ENCODE measurements at places on chromosomes 5 and 9. TPM values are rescaled to one million over a fixed set of nuclear protein-coding genes. Genes with fewer than 3 reads are reported as not detected.

DNA sequence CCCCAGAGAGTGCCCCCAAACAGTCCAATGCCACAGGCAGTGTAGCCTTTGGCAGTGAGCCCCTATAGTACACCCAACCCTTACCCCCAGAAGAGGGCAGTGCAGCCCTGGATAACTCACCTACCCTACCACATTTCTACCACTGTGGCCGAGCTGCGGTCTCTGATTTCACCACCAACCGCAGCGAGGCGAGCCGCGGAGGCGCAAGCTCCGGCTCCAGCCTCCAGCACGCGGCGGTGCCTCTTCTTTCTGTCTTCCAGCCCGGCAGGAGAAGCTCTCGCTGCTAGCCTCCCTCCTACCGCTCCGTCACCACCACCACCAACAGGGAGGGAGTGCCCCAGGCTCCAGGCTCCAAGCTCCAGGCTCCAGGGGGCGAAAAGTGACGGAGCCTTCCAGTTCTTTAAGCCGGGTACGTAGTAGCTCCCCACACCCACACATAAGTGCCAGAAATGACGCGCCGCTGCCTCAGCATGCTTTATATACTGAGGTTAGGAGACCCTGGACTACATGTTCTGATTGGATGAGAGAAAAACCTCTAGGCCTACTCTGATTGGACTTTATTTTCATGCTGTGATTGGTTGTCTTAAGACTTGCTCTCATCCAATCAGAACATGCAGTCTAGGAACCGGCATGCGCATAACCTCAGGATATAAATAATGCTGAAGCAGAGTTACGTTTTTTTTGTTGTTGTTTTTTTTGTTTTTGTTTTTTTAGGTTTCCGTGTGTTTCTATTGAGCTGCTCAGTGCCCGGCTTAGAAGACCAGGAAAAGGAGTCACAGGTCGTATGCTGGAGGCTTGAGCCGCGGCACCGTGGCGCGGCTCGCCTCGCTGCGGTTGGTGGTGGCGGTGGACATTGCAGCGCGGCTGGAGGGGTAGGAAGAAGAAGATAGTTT is at the start of gene PCAT7:
Gene PCAT7 (plus strand): TSS at position 645 of the 893 bp plus-strand sequence.
- H3K36me3 ChIP-seq: no peaks in the 10 kb centered on the region
- no peak for DNase-seq
- no peaks in the 10 kb centered on the region for H3K4me1 ChIP-seq
- no peak within 1 kb of the TSS for H3K27ac ChIP-seq
- no peaks in the 10 kb centered on the region for H3K27me3 ChIP-seq
- H3K4me3 ChIP-seq: no peak within 1 kb of the TSS

GRCh38 chr9:3900673-3901318 is 375.0 kb upstream of the RFX3 start:
- H3K27me3 ChIP-seq: no peaks in the 10 kb centered on the region
- no peak overlapping the region for H3K27ac ChIP-seq
- H3K36me3 ChIP-seq: no peaks in the 10 kb centered on the region
- no peak overlapping the region for H3K4me3 ChIP-seq
- no peak for DNase-seq

The GRM6 gene
- polyA plus RNA-seq: not detected

GRCh38 chr9:20683351-20684034 is 566 bp upstream of the FOCAD start:
- peaks cover 25% of the 10 kb centered on the region for H3K4me1 ChIP-seq
- H3K27me3 ChIP-seq: no peaks in the 10 kb centered on the region
- H3K27ac ChIP-seq: peak overlapping the region; percentile 61
- H3K4me3 ChIP-seq: peak overlapping the region; percentile 57
- no peak for DNase-seq

- H3K4me3 ChIP-seq: no peak overlapping the region
- H3K27me3 ChIP-seq: no peaks in the 10 kb centered on the region
- H3K36me3 ChIP-seq: no peaks in the 10 kb centered on the region
- H3K4me1 ChIP-seq: no peaks in the 10 kb centered on the region
- DNase-seq: no peak
- no peak overlapping the region for H3K27ac ChIP-seq
These were observed 18.9 kb upstream of the NPR3 start for GRCh38 chr5:32692036-32692746.

The SLC2A6 gene
- polyA plus RNA-seq: 28.3 TPM

- no peak overlapping the region for H3K27ac ChIP-seq
- DNase-seq: no peak
- H3K27me3 ChIP-seq: no peaks in the 10 kb centered on the region
- no peak overlapping the region for H3K4me3 ChIP-seq
- peaks cover 13% of the 10 kb centered on the region for H3K4me1 ChIP-seq
These were observed 71.1 kb downstream of the LPAR1 start for GRCh38 chr9:110967196-110967595.

DNA sequence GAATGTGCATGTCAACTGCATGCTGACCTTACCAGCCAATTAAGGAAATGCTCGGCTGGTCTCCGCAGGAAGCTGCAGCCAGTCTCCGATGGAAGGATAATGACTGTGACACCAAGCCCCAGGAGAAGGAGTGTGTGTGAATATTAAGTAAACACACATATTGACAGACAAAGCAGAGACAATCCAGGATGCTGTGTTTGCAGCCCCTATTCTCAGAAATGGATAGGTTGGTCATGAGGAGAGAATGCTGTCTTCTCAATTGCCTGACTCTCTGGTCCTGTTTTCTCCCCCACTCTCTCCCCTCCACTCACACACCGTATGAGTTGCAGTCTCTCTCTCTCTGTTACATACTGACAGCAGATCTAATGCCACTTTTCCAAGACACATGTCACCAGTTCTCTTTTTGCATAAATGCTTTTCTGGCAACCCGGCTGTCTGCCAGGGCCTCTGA is 85.7 kb downstream of the EPB41L4A start:
- H3K27me3 ChIP-seq: no peaks in the 10 kb centered on the region
- no peak for DNase-seq
- no peaks in the 10 kb centered on the region for H3K4me1 ChIP-seq
- no peaks in the 10 kb centered on the region for H3K36me3 ChIP-seq

DNA sequence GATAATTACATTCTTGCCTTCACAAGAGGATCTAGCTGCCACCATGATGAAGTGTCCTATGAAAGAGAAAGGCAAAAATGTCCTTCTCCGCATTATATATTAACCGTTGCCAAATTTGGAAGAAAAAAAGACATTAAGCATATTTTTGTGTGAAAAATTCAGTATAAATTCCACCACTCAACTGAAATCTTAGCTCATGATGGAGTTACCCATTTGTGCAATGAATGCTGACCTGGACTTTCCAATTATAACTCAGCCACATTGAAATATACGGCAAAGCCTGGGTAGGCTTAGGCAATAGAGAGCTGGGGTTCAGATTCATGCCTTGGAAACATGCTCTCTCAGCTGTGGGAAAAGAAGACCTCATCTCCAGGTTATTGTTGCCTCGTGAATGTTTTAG is 71.3 kb upstream of the VCAN start:
- no peaks in the 10 kb centered on the region for H3K4me1 ChIP-seq
- H3K27ac ChIP-seq: no peak overlapping the region
- H3K36me3 ChIP-seq: no peaks in the 10 kb centered on the region
- no peak for DNase-seq

The LCP2 gene
- polyA plus RNA-seq: not detected

DNA sequence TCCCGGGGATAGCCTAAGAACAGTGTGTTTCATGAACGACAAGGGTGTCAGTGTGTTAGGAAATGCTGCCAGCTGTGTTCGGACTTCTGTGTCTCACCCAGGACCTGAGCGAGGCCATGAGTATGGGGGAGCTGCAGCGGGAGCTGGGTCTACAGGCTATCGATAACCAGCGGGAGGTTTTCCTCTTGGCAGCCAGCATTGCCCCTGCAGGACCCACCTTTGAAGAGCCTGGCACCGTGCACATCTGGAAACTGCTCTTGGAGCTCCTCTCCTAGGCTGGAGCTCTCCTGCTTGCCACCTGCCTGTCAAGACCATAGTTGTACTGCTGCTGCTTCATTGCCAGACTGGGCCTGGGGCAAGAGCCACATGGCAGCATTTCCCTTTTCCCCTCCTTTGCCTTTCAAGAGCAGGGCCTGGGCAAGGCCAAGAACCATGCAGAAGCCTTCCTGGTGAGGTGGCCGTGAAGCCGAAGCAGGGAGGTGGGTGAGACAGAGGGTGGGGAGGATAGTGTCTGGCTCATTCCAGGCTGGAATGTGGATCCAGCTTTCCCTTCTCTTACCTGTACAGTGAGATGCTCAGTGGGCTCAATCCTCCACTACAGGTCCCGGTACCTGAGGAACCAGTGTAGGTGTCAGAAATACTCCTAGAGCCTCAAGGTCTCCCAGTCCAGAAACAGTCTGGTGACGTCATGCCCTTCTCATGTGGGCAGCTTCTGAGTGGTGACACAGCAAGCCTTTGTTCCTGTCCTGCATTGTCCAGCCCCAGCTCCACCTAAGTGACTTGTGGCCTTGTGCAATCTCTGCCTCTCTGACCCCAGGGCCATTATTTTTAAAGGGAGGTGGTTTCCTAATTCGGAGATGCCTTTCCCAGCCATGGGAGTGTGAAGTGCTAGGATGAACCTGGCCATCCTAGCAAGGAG is 6.6 kb downstream of the ARL10 start:
- H3K27ac ChIP-seq: no peak overlapping the region
- peaks cover 6% of the 10 kb centered on the region for H3K36me3 ChIP-seq
- no peaks in the 10 kb centered on the region for H3K4me1 ChIP-seq
- no peak for DNase-seq
- no peaks in the 10 kb centered on the region for H3K27me3 ChIP-seq

The RABEPK gene
- 29.7 TPM for polyA plus RNA-seq

DNA sequence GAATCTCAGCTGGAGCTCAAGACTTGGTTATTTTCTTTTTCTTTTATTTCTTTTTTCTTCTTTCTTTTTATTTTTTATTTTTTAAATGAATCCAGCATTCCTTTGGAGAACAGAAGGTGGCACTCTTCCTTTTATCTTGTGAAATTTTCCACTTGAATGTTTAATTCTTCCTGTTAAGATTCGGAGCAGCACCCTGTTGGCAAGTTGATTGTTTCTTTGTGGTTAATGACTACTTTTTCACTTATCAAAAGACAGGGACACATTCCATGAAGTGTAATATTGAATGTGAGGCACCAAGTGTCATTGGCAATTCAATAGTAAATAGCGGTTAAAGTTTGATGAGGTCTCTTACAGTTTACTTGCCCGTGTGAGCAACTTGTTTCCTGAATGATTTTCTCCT is 240.5 kb upstream of the CHD1 start:
- H3K36me3 ChIP-seq: no peaks in the 10 kb centered on the region
- no peak for DNase-seq
- no peaks in the 10 kb centered on the region for H3K4me1 ChIP-seq
